Osteocyte (in vitro differentiated cells): ENCODE measurements at places on chromosomes 6 and 20. TPM values are rescaled to one million over a fixed set of nuclear protein-coding genes. Genes with fewer than 3 reads are reported as not detected.

DNA sequence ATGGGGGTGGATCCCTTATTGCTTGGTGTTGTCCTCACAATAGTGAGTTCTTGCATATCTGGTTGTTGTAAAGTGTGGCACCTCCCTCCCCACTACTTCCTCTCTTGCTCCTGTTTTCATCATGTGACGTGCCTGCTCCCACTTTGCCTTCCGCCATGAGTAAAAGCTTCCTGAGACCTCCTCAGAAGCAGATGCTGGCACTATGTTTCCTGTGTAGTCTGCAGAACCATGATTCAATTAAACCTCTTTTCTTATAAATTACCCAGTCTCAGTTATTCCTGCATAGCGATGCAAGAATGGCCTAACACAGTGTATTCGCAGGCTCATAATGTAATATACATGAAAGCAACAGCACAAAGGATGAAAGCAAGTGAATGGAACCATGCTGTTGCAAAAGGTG lies 28.4 kb upstream of the ANKRD60 start:
- H3K4me1 ChIP-seq = peaks cover 9% of the 10 kb centered on the region
- H3K36me3 ChIP-seq = peaks cover 21% of the 10 kb centered on the region
- no peak for DNase-seq
- H3K27me3 ChIP-seq = no peaks in the 10 kb centered on the region

DNA sequence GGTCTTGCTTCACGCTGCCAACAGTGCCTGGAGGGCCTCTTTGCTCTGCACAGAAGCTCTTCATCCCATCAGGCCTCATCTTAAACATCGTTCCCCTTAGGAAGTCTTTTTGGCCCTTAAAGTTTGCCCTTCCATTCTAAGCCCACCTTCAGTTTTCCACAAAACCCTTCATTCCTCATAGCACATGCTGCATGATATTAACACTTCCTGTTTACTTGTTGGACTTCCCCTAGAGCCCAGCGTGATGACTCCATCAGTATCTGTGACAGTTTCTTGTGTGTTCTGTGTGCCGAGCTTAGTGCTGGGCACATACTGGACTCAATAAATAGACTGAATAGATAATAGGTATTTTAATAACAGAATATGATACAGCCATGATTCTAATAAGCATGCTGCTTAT lies 2.2 kb downstream of the NT5DC1 start:
- H3K36me3 ChIP-seq = no peaks in the 10 kb centered on the region
- no peak overlapping the region for H3K4me3 ChIP-seq
- H3K27me3 ChIP-seq = no peaks in the 10 kb centered on the region

DNA sequence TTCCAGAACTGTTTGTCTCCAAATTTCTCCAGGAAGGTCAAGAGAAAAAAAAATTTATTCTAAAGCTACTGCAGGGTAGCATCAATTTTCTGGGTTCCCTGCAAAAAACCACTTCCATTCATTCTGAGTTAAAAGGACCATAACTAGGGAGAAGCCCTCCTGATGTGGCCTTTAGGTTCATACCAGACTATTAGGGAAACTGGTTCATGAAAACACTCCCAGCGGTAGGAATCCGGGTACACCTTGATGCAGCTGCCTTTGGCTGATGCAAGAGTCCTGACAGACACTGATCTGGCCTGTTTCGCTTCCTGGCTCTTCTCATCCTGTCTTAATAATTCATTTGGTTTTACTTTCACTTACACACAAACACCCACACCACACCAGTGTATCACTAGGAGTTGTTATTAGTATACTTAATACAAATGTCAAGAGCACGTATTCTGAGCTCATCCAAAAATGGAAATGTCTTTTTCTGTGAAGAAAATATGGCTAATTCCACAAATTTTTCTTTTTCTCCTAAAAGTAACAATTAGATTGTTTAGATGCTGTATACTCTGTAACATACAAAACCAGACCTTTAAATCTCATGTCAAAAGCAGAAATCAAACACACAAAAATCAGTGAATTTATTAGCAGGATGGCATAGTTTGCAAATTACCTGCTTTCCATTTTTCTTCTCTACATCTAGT lies 38.4 kb upstream of the ARHGAP18 start:
- peak overlapping the region; percentile 3 for H3K4me3 ChIP-seq
- DNase-seq = no peak
- peaks cover 67% of the 10 kb centered on the region for H3K4me1 ChIP-seq
- H3K27ac ChIP-seq = peak overlapping the region; percentile 87
- H3K27me3 ChIP-seq = no peaks in the 10 kb centered on the region

The RAET1L gene
- not detected in 2 replicates for total RNA-seq

DNA sequence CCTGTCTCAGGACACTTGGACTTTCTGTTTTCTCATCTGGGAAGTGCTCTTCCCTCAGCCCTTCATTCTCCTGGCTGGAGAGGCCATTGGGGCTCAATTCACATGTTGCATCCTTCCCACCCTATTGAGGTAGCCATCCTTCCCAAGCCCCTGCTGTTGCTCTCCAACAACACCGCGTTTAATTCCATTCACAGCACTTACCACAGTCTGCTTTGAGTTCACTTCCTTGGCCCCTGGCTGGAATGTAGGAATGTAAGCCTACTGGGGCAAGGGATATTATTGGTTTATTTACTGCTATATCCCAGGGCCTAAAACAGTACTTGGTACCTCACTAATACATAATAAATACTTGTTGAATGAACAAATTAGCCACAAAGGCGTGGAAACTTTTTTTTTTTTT lies 6.7 kb upstream of the GFOD1 start:
- peaks cover 10% of the 10 kb centered on the region for H3K4me1 ChIP-seq
- H3K4me3 ChIP-seq = no peak overlapping the region
- DNase-seq = no peak
- no peaks in the 10 kb centered on the region for H3K36me3 ChIP-seq
- H3K27me3 ChIP-seq = no peaks in the 10 kb centered on the region
- H3K27ac ChIP-seq = no peak overlapping the region

GRCh38 chr6:167331565-167331964 lies 6.7 kb downstream of the TTLL2 start:
- H3K4me1 ChIP-seq = no peaks in the 10 kb centered on the region
- no peak overlapping the region for H3K4me3 ChIP-seq
- H3K27ac ChIP-seq = no peak overlapping the region
- no peaks in the 10 kb centered on the region for H3K27me3 ChIP-seq

GRCh38 chr20:46306743-46307138 lies 1.6 kb downstream of the CDH22 start:
- H3K27me3 ChIP-seq = peaks cover 75% of the 10 kb centered on the region
- no peak for DNase-seq
- no peak overlapping the region for H3K27ac ChIP-seq
- H3K4me3 ChIP-seq = peak overlapping the region; percentile 8

DNA sequence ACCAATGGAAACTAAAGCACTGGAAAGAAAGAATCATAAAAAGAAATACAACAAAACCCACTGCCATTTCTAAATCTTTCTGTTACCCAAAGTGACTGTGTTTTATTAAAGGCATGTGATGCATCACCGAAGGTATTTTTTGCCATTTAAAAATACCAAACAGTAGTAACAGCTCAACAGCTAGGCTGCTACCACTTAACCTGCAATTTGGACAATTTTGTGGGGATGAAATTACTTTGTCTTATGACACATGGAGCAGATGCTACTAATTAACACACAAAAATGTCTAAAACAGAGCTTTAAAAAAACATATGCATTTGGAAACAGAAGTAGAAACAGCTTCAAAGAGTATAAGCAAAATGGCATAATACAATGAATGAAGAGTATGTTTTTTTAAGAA lies 97.4 kb downstream of the ATXN1 start:
- H3K36me3 ChIP-seq = peaks cover 15% of the 10 kb centered on the region
- H3K27me3 ChIP-seq = no peaks in the 10 kb centered on the region
- peaks cover 10% of the 10 kb centered on the region for H3K4me1 ChIP-seq
- no peak overlapping the region for H3K4me3 ChIP-seq
- DNase-seq = no peak
- no peak overlapping the region for H3K27ac ChIP-seq

- H3K4me3 ChIP-seq = no peak overlapping the region
- no peaks in the 10 kb centered on the region for H3K27me3 ChIP-seq
- H3K36me3 ChIP-seq = no peaks in the 10 kb centered on the region
- H3K4me1 ChIP-seq = peaks cover 1% of the 10 kb centered on the region
These were observed 311.3 kb downstream of the CDKAL1 start for GRCh38 chr6:20845592-20845991.

DNA sequence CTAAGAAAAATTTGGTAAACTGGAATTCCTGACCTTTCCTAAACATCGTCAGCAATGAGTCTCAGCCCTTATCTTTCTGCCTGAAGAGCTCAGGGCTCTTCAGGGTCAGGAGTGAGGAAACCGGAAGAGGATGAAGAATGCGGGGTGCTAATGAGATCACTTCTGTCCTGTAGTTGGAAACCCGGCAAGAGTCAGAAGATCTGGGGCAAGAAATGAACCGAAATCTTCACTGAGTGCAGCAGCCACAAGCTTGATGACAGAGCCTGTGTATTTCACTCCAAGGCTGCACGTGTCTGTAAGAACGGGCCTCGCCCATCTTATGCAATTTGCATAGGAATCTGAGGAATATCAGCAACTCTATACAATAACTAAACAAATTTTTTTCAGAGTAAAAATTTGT lies 60.4 kb upstream of the QKI start:
- H3K4me1 ChIP-seq = peaks cover 24% of the 10 kb centered on the region
- DNase-seq = no peak
- H3K4me3 ChIP-seq = no peak overlapping the region
- no peaks in the 10 kb centered on the region for H3K36me3 ChIP-seq
- H3K27ac ChIP-seq = no peak overlapping the region
- no peaks in the 10 kb centered on the region for H3K27me3 ChIP-seq

DNA sequence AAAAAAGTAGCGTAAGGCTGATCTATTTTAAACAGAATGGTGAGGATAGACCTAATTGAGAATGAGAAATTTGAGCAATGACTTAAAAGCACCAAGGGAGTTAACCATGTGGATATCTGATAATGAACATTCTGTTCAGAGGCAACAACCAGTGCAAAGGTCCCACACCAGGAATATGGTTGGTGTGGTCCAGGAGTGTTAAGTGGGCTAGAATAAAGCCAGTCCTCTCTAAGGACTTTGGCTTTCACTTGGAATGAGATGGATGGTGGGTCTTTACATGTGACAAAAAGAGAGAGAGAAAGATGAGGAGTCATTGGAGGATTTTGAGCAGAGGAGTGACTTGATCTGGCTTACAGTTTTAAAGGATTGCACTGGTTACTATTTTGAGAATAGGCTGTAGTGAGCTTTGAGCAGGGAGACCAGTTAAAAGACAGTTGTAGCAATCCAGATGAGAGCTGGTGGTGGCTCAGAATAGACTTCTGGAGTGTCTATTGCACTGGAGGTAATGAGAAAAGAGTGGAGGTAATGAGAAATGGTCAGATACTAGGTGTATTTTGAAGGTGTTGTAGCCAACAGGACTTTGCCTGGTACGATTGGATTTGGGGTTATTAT lies 89.8 kb downstream of the SCAF8 start:
- peak overlapping the region; percentile 2 for H3K27ac ChIP-seq
- H3K4me3 ChIP-seq = no peak overlapping the region
- peaks cover 16% of the 10 kb centered on the region for H3K4me1 ChIP-seq
- H3K36me3 ChIP-seq = peaks cover 55% of the 10 kb centered on the region
- DNase-seq = no peak
- H3K27me3 ChIP-seq = no peaks in the 10 kb centered on the region

The IRF4 gene
- total RNA-seq = not detected in 2 replicates

DNA sequence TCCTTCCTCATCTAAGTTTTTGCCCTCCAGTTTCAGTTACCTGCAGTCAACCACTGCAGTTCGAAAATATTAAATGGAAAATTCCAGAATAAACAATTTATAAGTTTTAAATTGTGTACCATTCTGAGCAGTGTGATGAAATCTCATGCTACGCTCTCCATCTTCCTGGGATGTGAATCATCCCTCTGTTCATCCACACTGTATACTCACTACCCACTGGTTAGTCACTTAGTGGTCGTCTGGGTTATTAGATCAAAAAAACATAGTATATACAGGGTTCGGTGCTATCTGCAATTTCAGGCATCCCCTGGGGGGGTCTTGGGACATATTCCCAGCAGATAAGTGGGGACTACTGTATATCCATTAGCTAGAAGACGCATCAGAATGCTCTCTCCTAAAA lies 151.9 kb upstream of the SLC22A16 start:
- no peaks in the 10 kb centered on the region for H3K27me3 ChIP-seq
- no peaks in the 10 kb centered on the region for H3K4me1 ChIP-seq
- H3K4me3 ChIP-seq = no peak overlapping the region
- no peak overlapping the region for H3K27ac ChIP-seq

GRCh38 chr6:137353346-137353745 lies 134.2 kb upstream of the IFNGR1 start:
- H3K27me3 ChIP-seq = peaks cover 50% of the 10 kb centered on the region
- DNase-seq = no peak
- H3K36me3 ChIP-seq = no peaks in the 10 kb centered on the region
- no peak overlapping the region for H3K4me3 ChIP-seq
- no peaks in the 10 kb centered on the region for H3K4me1 ChIP-seq
- no peak overlapping the region for H3K27ac ChIP-seq

DNA sequence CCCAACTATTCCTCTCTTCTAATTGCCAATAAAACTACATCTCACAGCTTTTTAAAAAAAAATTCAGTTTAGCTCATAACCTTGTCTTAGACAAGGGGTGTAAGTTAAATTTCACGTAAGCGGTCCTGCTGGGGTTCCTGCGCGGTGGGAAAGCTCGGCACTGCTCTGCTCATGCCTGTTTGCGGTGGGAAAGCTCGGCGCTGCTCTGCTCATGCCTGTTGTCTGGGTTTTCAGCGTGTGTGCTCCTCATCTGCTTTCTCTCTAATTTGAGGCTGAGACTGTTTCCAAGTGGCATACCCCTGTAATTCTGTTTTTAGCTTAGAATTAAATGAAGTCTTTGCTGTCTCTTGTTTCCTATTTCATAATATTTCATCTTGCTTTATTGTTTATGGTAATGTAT lies 18.6 kb downstream of the ARID1B start:
- peak overlapping the region; percentile 63 for H3K4me3 ChIP-seq
- peaks cover 2% of the 10 kb centered on the region for H3K36me3 ChIP-seq
- DNase-seq = no peak
- H3K4me1 ChIP-seq = peaks cover 30% of the 10 kb centered on the region

DNA sequence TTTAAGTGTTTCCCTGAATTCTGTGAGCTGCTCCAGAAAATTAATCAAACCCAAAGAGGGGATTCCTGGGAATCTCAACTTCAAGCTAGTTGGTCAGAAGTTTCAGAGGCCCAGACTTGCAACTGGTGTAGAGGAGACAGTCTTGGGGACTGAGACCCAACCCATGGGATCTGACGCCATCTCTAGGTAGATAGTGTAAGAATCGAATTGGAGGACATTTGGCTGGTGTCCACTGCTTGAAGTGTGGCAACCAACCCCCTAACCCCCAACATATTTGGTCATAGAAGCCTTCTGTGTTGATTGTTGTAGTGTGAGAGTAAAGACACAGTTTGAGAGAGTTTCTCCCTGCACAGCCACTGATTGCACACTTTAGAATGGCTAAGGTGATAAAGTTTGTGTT lies 103.5 kb upstream of the CARMIL1 start:
- no peaks in the 10 kb centered on the region for H3K27me3 ChIP-seq
- no peak for DNase-seq
- no peak overlapping the region for H3K4me3 ChIP-seq
- H3K27ac ChIP-seq = peak overlapping the region; percentile 85

- DNase-seq = no peak
- no peak overlapping the region for H3K27ac ChIP-seq
- H3K4me3 ChIP-seq = no peak overlapping the region
- peaks cover 3% of the 10 kb centered on the region for H3K27me3 ChIP-seq
- H3K36me3 ChIP-seq = peaks cover 5% of the 10 kb centered on the region
These were observed 447.9 kb downstream of the HTR1B start for GRCh38 chr6:77015350-77015749.
